ENCODE measurements at places on chromosomes 7 and 10.

GRCh38 chr7:131518626-131519025 is 37.8 kb downstream of the PODXL start:
- no peak for DNase-seq

DNA sequence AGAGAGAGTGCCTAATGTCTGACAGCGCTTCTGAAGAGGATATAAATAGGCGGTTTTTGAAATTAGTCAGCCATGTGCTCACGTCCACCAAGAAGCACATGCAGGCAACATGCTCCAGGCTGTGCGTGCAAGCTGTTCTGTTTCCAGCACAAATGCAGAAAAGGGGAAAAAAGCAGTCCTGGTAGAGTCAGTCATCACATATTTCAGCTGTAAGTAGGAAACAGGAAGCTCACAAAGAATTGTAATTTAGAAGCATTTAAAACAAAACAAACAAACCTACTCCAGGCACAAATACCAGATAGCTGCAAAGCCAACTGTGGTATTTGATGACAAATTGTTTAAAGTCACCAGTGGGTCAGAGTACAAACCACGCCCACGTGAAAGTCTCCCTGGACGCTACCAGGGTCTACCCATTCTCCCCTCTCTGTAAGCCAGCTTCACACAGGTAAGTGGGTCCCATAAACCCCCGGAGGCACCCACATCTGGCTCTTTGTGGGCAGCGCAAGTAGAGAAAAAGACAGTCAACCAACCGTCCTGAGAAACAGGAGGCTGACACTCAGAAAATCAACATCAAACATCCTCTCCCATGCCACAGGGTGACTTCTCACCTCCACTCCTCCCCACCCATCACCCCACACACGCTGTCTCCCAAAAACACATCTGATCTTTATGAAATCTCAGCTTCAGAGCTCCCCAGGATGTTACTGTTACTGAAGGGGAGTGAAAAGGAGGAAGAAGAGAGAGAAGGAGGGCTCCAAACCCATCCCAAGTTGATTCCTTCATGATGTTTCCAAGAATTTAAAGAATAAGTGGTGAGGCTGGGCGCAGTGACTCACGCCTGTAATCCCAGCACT is 186.4 kb downstream of the FAM107B start:
- no peak for DNase-seq

- no peak for DNase-seq
These were observed 445.4 kb downstream of the TFEC start for GRCh38 chr7:115585015-115585718.

DNA sequence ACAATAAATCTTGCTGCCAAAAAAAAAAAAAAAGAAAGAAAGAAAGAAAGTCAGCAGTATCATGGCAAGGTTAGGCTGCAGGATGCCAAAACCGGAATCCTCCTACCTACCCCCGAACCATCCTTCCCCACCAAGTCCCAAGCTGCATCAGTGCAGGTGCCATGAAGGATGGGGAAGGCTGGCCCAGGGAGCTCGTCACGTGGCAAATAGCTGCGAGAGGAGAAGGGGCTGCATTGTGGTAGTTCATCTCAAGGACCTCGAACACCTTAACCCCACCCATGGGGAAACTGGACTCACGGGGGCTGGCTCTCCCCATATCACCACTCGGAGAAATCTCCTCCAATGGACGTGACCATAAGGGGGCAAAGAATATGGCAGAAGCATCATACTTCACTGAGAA is 86.2 kb downstream of the TACC2 start:
- no peak for DNase-seq

DNA sequence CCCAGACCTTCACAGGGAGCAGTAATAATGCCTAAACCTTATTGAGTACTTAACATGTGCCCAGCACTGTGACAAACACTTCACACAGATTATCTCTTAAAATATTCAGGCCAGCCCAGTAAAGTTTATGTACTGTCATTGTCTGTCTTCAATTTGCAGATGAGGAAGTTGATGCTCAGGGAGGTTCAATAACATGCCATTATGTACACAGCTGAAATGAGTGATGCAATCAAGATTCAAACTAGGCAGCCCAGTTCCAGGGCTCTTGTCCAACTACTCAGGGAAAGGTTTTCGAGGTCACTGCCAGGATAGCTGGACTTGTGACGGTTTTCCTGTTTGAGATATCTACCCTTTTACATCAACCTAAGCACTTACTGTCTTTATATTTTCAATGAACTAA is 56.1 kb downstream of the AUTS2 start:
- DNase-seq = peak; percentile 93

DNA sequence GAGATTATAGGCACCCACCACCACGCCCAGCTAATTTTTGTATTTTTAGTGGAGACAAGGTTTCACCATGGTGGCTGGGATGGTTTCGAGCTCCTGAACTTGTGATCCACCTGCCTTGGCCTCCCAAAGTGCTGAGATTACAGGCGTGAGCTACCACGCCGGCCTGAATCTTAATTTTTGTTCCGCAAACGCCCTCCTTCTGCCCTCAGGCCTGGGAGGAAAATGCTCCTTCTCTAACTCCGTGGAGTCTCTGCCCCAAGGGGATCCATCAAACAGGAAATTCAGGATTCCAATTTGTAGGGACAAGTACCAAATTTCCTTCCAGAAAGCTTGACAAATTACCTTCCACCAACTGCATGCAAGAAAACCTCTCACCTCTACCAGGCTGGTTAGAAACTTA is 43.2 kb downstream of the RBAK start:
- DNase-seq = no peak

Measured in NCI-H1092 treated with DMSO at 0.1 percent for 48 hours (cell line).